ENCODE measurements at places on chromosomes 7 and 10.

- DNase-seq, result no peak
Observed at GRCh38 chr7:64879800-64880199, 23.3 kb upstream of the ZNF273 start.

GRCh38 chr10:67698164-67698563 lies 2.2 kb upstream of the CTNNA3 start:
- no peak for DNase-seq

- DNase-seq, result no peak
Observed at GRCh38 chr7:116311259-116311658, 100.9 kb downstream of the TES start.

DNA sequence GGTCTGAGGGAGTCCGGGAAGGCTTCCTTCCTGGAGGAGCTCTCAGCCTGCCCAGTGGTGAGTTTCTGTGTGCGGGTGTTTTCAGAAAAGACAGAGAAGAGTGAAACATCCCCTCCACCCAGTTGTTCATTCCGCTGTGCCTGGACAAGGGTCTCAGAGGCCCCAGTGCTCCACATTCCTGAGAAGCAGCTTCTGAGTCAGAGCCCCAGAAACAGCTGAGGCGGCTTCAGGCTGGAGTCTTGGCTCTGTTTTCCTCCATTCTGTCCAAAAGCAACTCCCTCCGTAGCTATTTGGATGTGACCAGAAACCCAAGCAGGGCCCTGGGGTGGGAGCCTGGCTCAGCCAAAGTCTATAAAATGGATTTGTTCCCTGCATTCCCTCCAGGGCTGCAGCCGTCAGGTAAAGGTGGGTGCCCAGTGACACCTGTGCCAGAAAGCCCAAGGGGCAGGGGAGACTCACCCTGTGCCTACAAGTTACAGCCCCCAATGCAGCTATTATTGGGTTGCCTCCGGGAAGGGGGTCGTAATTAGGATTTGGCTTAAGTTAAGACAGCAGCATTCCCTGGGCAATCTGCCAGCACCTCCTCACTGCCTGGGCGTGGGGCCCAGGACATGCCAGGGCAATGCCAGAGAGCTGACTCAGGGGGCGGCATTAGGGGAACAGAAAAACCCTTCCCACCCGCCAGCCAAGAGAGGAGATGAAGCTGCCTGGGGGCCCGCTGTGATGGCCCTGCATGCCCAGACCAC lies 13.1 kb upstream of the CAMK2G start:
- DNase-seq, result no peak

DNA sequence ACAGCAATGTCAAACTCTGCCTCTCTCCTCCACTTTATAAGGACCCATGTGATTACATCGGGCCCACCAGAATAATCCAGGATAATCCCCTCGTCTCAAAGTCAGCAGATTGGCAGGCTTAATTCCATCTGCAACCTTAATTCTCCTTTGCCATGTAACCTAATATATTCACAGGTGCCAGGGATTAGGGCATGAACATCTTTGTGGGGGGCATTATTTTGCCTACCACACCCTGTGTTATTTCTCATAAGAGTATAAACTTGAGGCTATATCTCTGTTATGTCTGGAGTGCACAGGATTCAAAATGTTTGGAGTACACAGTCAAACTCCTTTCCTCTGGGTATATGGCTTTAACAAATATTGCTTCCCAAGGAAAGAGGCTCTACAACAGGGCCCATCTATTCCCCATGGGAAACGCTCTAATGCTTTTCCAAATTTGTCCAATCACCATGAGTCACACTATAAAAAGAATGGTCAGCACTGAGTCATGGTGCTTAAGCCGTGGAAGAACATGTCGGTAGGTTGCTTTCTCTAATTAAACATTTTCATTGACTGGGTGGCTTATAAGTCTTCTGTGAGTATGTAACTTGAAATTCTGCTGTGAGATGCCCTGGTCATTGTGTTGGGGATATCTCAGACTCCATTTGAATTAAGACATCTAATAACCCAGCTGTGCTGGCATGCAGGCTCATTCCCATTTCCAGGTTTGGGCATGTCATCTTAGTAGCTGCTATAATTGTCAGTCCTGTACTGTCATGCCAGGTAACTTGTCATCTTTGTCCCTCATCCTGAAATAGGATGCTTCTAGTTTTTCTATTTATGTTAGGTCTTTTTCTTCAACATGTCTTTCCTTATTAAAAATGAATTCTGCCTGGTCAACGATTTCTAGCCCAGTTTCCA lies 11.5 kb upstream of the AKR1B10 start:
- DNase-seq, result no peak

- no peak for DNase-seq
Observed at GRCh38 chr10:122847782-122848604, 2.3 kb upstream of the CUZD1 start.
